ENCODE measurements at places on chromosomes 12 and 14.

DNA sequence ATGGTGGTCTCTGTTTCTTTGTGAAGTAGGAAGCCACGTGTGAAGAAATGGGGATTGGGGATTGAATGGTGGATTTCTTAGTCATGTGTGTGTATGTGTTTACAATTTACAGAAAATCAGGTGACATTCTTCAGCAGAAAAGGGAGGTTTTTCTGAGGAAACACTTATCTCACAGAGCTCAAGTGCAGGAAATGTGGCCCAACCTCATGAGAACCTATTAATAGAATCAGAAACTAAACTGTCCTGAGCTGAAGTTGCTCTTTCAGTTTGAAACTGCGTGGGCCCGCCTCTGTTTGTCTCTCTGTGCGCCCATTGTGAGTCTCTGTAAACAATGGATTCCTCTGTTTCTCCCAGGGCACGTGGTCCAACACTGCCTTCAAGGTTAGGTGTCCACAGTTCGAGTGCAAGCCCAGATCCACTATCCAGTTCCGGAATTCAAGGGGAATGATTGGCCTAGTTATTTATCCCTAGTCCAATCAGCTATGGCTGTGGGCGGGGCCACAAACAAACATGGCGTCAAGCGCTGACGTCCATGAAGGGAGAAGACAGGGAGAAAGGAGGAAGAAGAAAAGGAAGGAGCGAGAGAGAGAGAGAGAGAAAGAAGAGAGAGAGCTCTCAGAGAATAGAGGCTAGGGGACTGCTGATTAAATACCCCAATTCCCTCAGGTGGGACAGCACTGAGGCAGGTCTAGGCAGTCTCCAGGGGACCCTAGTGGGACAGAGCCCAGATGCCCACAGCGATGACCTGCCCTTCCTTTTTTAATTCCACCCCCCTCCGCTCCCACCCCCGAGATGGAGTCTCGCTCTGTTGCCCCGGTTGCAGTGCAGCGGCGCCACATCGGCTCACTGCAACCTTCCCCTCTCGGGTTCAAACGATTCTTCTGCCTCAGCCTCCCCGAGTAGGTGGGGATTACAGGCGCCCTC lies 31.4 kb upstream of the C12orf76 start:
- DNase-seq = no peak

GRCh38 chr14:61451491-61451890 lies 130.1 kb downstream of the PRKCH start:
- DNase-seq = no peak

DNA sequence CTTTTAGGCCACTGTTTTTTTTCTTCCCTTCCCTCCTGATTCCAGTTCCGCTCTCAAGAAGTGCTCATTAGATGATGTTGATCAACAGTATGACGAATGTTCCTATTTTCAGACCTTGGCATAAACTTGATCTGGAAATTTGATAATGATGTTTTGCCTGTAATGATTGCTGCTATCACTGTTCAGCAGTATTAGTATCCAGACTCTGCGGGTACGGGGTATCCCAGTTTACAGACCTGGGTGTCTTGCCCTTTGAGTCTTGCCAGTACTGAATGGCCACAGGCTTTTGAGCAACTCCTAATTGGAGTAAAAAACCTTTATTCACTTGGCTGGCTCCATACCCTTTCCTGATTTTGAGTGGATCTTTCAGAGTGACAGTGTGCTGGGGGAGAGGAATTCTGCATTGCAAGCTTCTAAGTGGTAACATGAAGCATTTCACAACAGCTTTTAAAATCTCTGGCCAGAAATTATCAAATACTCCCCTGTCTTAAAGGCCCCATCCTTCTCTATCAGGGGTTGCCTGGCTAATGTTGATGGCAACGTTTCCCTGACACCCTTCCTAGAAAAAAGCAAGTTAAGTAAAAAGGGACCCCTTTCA lies 5.9 kb upstream of the ASB8 start:
- no peak for DNase-seq

DNA sequence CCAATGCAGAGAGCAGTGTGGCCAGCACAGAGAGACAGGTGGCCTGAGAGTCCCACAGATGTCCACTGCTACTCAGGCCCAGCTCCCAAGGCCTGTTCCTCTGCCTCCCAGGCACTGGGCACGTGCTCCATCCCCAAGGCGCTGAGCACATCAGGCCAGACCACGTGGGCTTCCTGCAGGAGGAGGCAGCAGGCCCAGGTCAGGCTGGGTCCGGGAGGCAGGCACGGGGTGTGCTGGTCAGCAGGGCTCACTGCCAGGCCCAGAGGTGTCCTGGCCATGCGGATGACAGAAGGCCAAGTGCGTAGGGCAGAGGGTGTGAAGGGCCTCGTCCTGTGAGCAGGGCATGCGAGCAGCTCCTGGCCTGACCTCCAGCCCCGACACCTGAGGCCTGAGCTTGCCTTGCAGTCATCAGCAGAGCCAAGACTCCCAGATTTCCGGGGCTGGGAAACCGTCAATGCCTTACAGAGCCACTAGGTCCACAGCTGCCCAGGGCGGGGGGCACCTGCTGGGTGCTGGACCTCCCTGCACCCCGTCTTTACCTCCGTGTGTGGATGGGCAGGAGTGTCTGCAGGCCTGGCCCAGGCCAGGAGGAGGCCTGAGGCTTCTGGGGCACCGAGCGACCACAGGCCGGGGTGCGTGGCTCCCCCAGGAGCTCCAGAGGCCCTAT lies 14.9 kb downstream of the TRMT61A start:
- no peak for DNase-seq

DNA sequence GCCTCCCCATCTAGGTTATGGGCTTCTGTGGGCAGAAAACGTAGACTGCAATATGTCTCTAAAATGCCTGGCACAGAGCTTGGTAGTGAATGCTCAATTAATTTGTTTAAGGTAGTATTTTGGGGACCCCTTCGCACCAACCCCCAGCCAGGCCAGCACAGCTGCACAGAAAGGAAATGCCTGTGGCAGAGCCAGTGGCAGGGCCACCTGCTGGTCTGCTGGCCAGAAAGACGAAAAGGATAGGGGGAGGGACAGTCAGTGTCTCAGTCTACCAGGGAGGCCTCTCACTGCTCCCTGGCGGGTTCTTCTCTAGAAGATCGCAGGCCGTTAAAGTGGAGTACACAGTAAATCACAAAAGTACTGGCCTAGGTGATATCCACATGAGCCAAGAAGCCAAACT lies 3.5 kb downstream of the RAB15 start:
- no peak for DNase-seq

DNA sequence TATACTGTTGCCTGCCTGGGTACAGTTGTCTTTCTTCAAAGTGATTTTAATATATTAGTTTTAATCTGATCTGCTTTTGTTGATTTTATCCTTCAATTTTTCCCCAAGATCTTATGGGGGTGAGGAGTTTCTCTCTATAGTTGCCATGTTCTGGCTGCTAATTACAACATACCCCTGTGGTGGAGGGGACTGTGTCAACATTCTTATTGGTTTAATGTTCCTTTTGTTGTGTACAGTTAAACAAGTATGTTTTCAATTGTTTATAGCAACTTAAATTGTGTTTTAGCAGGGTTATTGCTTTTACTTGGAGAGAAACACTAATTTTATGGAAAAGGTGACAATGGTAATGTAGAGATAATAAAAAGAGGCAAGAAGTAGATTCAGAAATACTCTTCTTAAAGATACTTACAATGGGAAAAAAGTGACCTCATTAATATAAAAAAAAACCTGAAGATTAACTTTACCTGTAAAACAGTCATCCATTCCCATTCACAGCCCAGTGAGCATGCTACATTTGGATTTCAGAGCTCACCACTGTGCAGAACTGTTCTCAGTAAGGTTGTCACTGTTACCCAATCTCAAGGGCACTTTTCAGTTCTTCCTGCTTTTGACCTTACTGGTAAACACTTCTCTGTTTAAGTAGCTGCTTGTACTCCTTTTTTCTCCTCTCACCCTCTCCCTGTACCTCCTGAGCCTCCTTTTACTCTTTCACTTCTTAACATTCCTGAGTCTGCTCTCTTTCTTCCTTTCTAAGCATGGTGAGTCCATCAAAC lies 8.1 kb upstream of the LRRK2 start:
- DNase-seq = no peak

DNA sequence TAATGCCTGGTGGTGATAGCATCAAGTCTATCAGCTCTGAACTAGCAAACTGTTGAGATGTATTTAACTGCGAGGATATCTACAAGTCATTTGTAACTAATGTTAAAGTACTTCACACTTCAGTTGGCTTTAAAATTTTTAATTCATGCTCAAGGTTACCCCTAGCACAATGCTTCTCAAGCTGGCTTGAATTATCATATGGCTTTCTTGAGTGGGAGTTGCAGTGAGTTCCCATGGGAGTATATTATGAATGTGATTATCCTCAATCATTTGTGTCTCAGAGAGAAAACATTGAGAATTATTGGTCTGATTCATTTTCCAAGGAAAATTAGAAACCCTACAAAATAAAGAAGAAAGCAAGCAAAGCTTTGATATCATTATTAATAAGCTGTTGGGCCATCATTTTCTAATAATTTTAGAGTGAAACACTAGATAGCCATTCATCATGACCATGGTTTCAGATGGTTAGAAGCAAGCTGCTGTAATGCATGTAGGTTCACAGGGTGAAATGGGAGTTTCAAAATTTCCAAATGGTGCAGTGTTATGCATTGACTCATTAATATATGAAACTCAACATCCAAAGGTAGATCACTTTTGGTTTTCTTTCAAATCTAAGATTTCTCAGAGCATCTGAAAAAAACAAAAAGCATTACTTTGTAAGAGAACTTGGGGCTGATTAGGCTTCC lies 11.8 kb upstream of the KRAS start:
- DNase-seq = no peak

DNA sequence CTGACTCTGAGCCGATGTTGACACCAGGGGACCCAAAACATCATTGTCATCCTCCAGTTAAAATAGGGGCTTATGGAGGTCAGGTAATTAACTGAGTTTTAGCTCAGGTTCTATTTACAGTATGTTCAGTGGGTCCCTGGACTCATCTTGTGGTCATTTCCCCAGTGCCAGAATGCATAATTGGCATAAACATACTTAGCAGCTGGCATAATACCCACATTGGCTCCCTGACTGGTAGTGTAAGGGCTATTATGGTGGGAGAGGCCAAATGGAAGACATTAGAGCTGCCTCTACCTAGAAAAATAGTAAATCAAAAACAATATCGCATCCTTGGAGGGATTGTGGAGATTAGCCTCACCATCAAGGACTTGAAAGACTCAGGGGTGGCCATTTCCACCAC lies 350.9 kb downstream of the C12orf75 start:
- no peak for DNase-seq

DNA sequence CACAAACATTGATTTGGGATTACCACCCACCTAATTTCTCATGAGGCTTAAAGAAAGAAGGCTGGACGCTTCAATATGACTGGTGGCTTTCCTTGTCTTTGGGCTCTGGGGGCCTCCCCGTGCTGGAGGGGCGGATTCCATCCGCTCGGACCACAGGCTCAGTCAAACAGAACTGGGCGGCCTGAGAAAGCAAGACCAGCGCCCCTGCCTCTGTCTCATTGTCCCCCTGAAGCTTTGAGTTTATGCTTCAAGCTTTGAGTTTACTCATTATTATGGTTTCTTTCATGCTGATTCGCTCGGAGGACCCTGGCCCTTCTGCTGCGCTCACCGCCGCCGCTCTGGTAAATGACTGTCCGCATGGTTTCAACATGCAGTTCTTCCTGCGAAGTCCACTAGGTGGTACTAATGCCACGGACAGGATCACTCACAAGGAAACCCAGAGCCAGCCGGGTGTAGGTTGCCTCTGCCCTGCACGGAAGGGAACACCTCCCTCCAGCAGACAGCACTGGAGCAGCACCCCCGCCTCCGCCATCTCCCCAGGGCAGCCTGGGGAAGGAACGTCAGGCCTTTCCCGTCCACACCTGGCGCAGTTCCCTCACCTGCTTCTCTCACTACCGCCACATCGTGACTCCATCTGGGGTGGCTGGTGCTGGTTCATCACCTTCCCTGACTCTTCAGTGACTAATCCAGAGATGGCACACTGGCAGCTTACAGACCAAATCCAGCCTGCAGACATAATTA lies 13.2 kb upstream of the TIGAR start:
- DNase-seq = peak; percentile 55

DNA sequence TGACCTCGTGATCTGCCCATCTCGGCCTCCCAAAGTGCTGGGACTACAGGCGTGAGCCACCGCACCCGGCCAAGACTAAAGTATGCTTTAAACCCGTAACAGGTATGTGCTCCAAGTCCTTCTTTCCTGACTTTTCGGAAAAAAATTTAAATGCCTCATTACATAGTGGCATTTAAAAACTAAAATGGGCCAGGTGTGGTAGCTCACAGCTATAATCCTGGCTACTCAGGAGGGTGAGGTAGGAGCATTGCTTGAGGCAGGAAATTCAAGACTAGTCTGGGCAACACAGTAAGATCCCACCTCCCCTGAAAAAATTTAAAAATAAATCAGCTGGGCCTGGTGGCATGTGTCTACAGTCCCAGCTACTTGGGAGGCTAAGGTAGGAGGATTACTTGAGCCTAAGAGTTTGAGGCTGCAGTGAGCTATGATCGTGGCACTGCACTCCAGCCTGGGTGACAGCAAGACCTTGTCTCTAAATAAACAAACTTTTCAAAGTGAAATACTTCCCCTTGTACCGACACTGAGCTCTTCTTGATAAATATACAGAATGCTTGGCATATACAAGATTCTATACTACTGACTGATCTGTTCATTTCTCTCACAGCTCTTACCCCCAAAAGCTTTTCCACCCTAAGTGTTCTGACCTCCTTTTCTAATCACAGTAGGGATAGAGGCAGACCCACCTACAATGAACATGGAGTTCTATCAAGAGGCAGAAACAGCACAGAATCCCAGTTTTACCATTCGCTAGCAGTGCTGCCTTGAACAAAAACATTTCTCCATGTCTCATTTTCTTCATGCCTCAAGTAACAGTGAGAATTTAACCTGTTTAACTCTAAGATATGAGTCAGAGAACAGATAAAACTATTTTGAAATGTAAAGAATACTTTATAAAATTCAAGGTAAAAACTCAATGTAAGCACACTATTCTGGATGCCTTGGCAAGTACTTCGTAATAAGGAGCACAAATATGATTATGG lies 7.9 kb downstream of the PPP4R3A start:
- no peak for DNase-seq

DNA sequence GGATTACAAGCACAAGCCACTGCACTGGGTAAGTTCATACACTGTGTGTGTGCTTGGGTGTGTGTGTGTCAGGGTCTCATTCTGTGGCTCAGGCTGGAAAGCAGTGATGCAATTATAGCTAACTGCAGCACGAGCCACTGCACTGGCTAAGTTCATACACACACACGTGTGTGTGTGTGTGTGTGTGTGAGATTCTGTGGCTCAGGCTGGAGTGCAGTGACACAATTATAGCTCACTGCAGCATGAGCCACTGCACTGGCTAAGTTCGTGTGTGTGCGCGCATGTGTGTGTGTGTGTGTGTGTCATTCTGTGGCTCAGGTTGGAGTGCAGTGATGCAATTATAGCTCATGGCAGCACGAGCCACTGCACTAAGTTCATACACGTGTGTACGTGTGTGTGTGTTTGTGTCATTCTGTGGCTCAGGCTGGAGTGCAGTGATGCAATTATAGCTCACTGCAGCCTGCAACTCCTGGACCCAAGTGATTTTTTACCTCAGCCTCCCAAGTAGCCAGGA lies 85.4 kb downstream of the HECTD1 start:
- DNase-seq = no peak

DNA sequence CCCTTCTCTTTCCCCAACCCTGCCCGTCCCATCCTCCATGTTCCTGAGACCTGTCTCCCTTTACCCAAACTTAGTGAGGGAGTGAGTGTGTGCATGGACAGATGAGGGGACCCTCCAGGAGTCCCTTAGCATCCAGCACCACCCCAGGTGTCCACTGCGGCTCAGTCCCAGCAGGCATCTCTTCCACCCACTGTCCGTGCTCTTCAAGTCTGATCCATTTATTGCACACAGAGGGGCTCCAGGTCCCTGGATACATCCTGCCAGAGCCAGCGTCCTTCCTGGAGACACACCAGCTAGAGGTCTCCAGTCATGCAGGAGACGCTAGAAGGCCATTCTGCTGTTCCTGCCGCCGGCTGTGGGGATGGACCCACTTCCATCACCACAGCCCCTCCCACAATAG lies 239.2 kb downstream of the ADGRD1 start:
- DNase-seq = no peak
